ENCODE measurements at places on chromosomes 4 and X.

DNA sequence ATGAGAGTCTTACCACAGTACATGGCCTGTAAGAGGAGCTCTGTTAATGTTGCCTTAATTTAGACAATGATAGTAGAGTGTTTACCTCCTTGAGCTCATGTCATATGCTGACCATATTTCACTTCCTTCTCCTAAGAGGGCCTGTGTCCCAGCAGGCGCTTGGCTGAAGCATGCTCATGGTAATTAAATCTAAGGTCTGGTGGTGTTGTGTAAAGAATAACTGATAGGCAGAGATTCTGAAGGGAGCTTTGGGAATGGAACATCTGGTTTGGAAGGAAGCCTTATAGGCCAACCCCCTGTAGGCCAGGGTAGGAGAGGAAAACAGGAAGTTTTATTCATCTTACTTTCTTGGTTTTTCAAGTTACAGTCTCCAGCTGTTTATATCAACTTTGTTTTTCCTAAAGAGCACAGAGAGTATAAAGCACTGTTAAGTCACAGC lies 300.2 kb downstream of the USP46 start:
- DNase-seq: no peak

GRCh38 chrX:7709845-7710244 lies 133.1 kb upstream of the VCX start:
- no peak for DNase-seq

- DNase-seq: no peak
These were observed 17.7 kb downstream of the SPON2 start for GRCh38 chr4:1154523-1155182.

DNA sequence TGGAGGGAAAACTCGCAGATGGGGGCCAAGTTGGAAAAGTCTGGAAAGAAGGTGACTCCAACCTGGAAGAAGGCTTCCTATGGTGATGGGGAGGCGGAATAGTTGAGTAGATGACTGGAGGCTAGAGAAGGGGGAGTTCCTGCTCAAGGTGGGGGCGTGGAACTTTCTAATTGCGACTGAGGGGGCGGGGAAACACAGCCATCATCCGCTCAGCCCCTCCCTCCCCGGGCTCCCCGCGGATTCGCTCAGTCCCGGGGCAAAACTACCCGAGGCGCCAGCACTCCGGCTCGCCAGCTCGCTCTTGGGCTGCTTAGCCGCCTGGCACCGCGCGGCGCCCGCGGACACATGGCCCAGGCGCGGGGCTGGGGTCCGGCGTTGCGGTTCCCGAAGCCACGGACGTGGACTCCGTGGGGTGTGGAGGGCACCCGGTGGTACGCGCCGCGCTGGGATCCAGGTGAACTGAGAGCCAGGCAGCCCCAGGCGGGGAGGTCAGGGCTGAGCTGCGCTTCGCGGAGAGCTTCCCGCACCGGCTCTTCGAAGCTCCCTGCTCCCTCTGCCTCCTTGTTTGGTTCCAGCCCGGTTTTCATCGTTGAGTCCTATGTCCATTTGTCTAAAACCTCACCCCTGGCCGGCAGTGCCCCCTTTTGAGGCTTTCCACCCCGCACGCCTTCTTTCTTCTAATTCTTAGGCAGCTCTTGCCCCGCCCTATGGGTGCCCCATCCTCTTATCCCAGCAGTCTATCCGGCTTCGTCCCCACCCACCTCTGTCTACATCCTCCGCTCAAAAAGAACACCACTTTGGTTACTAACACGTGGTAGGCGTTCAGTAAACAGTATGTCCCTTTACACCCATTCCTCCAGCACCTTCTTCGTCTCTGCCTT lies 38.9 kb downstream of the STARD8 start:
- no peak for DNase-seq

DNA sequence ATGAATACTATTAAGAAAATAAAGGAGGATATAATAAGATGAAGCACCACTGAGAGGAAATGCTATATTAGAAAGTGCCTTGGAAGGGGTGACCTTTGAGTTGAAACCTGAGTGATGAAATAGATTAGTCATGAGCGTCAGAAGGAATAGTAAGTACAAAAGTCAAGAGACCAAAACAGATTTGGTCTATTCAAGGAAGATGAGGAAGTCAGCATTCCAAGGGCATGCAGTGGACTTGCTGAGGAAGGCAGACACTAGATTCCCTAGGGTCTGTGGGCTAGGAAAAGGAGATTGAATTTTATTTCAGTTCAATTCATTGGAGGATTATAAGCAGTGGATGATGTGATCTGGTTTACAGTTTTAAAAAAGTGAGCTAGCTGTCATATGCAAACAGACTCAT lies 73.0 kb upstream of the WDFY3 start:
- no peak for DNase-seq

DNA sequence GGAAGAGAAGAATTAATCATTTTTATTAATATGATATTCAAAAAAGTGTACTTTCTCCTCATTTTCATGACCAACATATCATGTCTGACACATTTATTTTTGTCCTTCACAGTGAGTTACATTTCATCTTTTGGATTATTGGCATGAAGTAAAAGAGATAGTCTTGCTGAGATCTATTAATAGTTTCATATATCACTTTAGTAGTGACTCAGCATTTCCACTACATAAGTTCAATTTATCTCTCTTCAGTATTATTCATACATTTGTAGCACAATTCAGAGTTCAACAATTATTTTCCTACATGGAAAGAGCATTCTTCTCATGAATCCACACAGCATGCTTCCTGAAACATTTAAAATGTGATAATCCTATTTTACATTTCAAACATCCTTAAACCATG lies 1461.1 kb downstream of the TECRL start:
- no peak for DNase-seq

GRCh38 chr4:144903953-144904711 lies 193.9 kb downstream of the ANAPC10 start:
- no peak for DNase-seq

DNA sequence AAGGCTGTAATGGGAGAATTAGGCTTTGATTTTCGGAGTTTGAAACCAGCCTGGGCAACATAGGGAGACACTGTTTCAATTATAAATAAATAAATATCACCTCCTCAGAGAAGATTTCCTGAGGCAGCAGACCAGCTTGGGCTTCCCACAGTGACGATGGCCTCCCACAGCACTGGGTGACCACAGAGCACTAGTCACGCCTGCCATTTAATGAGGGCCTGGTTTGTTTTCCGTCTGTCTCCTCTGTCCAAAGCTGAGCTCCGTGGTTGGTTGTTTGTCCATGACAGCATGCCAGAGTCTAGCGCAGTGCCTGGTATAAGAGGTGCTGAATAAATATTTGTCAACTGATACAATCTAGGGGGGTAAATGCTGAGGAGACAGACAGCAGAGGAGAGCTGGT lies 10.4 kb upstream of the PDGFRA start:
- DNase-seq: no peak

GRCh38 chr4:57314636-57315035 lies 204.5 kb upstream of the IGFBP7 start:
- DNase-seq: no peak

DNA sequence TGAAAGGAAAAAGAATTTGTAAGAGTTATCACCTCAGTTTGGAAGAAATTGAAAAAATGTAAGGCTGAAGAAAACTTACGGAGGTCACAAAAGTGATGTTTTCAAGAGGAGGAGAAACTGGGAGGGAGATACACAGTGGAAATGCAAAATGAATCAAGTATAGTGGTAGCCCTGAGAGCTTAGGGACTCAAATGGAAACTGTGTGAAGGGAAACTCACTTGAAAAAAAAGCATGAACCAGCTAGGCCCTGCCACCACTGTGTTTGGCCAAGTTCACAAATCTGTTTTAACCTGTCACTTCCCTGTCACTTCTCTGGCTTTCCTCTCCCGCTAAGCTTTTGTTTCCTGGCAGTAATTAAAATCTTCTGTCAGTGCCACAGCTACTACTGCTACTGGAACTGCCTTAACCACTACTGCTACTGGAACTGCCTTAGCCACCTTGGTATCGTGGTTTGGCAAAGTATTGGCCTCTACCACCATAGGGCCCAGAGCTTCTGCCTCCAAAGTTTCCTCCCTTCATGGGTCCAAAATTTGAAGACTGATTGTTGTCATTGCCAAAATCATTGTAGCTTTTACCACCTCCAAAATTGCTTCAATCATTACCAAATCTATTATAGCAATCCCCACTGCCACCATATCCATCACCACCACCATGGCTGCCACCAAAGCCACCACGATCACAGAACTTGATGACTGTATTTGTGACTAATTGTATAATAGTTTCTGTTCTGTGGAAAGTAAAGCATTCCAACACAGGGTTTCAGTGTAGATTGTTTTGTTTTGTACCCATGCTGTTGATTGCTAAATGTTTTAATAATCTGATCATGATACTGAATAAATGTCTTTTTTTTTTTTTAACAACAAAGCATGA lies 41.5 kb downstream of the SMARCA5 start:
- no peak for DNase-seq

GRCh38 chr4:15809058-15809457 lies 30.9 kb downstream of the CD38 start:
- DNase-seq: no peak

DNA sequence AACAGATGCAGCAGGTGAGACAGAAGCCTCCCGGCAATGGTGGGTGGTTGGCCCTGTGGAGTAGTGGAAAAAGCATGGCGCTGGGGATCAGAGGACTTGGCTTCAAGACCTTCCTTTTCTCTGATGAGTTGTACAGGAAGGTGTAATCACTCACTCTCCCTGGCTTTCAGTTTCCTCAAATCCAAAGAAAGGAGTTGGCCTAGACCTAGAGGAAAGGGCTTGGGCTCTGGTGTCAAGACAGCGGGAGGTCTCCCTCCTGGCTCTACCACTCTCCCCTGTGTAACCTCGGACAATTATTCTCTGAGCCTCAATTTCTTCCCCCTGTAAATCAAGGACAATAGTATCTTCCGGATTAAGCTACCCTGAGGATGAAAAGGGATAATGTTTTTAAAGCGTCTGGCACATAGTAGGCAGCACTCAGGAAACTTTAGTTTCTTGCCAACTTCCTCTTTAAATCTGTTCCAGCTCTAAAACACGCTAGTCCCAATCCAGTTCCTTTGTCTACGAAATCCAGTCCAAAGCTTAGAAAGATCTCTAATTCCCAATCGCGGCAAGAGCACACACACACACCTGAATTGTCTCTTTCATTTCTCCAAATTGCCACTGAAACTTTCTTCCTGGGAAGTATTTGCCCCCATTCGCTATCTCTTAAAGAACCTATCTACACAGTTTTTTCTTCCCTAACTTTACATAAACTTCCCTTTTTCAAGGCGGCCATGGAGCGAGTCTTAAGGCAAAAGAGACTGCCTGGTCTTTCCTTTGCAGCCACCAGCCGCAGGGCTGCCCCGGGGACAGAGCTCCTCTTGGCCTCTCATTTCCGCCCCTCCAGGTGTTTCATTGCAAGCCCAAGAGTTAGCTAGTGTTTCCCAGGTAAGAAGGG lies 29.9 kb upstream of the GPC4 start:
- no peak for DNase-seq

DNA sequence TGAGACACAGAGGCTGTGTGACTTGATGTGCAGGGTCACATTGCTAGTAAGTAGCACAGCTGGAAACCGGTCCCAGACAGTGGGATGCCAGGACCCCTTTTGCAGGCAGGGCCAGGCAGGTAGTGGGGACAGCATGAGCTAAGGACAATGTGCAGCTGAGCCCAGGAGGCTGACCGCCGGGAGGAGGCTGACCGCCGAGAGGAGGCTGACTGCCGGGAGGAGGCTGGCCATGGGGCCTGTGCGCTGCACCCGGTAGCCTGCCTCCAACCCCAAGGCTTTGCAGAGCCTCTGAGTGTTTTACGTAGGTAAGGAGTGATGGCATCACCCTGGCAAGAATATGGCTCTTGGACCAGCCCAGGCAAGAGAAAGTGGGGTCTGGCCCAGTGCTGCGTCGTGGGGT lies 58.9 kb downstream of the TBC1D14 start:
- no peak for DNase-seq

GRCh38 chr4:113438596-113438995 lies 322.9 kb downstream of the CAMK2D start:
- DNase-seq: no peak

GRCh38 chr4:147933779-147934178 lies 201.9 kb downstream of the ARHGAP10 start:
- DNase-seq: no peak

DNA sequence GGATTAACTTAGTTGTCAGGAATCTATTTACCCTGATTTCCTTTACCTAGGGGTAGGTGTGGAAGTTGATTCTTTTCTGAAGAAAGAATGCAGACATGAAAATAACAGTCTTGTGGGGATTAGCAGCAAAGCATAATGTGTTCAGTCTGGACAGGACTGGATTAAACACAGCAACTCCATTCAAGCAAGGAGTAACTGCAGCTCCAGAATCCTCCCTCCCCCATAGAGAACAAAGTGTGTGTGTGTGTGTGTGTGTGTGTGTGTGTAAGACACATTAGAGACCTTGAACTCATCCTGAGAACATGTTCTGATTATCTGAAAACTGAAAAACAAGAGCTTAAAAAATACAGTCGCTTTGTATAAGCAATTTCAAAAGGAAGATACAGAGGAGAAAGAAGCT lies 9.3 kb downstream of the C4orf54 start:
- no peak for DNase-seq

- no peak for DNase-seq
These were observed 364.2 kb downstream of the ADAM29 start for GRCh38 chr4:175282407-175282806.

GRCh38 chrX:96591421-96591820 lies 93.2 kb upstream of the DIAPH2 start:
- DNase-seq: no peak

GRCh38 chr4:52750819-52751486 lies at the start of gene ERVMER34-1:
TSS of gene ERVMER34-1 (minus strand) at chr4:52751425. CDS start at chr4:52745520, 5,905 bp downstream.
- peak; percentile 11 for DNase-seq

DNA sequence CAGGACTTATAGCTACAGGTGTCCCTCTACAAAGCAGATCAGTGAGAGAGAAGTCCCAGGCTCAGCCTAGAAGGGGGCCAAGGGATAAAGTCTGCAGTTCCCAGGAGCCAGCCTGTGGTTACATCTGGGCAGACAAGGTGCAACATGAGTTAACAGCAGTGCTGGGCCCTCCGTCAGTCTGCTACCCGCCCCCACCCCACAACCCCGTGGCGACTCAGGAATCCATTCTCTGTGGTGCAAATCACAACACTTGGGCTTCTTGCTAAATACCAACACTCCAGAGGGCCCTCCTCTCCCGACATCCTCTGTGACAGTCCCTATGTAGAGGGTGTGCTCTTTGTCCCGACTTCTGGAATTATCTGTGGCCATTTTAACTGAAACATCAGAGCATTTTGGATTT lies 13.8 kb downstream of the GPM6B start:
- no peak for DNase-seq

- no peak for DNase-seq
These were observed 41.6 kb upstream of the UGDH start for GRCh38 chr4:39568805-39569204.

DNA sequence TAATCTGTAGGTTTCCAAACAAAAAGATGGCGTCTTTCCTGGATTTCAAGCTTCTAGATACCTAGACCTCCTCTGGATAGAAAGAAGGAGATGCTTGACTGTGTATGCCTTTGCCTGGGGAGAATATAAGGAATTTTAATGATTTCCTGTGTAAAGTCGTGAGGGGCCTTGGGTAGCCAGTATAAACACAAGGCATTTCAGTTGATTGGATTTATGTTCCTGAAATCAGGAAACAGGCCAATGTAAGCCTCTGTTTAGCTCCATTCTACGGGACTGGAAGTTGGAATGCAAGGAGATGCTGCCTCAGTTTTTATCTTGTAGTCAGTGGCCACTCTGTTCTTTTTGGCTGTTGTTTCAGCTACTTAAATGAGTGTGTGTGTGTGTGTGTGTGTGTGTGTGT lies 137.2 kb downstream of the GUCY2F start:
- DNase-seq: no peak

- DNase-seq: no peak
These were observed 4.6 kb downstream of the SH3BGRL start for GRCh38 chrX:81206476-81206875.

- DNase-seq: no peak
These were observed 480.8 kb upstream of the TECRL start for GRCh38 chr4:64889906-64890610.
